ENCODE measurements at places on chromosomes 5 and 9.

- DNase-seq, result no peak
Measured at GRCh38 chr5:175856408-175857100, 14.8 kb upstream of the CPLX2 start.

GRCh38 chr5:38892363-38892762 is 46.6 kb downstream of the OSMR start:
- DNase-seq, result no peak

GRCh38 chr5:73284220-73284795 is 111.3 kb downstream of the TMEM174 start:
- DNase-seq, result no peak

DNA sequence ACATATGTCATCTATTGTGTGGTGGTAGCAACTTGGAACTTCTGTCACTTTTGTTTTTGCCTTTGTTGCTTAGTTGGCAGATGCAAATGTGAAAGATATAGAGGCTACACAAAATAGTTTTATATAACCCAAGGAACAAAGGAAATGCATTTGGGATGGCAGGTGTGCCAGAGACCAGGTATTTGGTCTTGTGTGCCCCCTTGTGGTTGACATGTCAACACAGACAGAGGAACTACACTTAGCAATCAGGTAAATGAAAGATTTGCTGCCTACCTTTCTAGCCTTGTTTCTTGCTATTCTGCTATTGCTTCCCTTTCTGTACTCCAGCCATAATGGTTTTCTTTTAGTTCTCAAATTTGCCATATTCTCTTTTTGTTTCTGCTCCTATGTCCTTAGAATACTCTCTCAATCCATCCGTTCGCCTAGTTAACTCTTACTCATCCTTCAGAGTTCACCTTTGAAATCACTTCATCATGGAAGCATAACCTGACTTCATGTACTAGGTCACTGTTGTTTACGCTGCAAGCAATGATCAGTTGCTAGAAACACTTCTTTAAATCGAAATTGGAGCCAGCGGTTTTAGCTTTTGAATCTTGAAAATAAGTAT is 119.5 kb downstream of the TRPM3 start:
- DNase-seq, result peak; percentile 63

GRCh38 chr5:115330830-115331229 is 34.4 kb upstream of the CCDC112 start:
- no peak for DNase-seq

DNA sequence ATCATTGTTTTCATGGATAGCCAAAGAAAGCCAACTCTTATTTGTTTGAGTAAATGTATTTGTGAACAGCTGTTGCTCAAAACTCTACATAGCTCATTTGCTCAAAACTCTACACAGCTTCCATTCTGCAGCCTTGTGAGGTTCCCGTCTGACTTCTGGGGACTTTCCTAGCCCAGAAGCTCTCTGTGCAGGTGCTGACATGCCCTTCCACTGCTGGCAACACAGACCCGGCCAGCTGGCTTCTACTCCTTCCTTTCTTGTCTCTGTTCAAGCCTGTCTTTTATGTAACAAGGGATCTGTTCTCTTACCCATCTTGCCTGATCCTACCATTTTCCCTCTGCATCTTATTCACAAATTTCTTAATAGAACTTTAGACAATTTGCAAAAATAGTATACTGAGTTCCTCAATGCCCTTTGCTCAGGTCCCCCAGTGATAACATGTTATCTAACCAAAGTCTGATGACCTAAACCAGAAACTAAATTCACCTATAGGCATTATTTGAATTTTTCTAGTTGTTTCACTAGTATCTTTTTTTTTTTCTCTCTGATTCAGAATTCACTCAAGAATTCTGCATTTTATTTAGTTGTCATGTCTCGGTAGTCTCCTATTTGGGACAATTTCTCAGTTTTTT is 556.5 kb upstream of the SEMA6A start:
- no peak for DNase-seq

GRCh38 chr5:176201811-176202210 is 36.4 kb upstream of the SIMC1 start:
- no peak for DNase-seq

- DNase-seq, result no peak
Measured at GRCh38 chr9:121558473-121558872, 58.8 kb upstream of the GGTA1 start.

- DNase-seq, result peak; percentile 71
Measured at GRCh38 chr5:59039296-59040023, 456.6 kb downstream of the RAB3C start.

DNA sequence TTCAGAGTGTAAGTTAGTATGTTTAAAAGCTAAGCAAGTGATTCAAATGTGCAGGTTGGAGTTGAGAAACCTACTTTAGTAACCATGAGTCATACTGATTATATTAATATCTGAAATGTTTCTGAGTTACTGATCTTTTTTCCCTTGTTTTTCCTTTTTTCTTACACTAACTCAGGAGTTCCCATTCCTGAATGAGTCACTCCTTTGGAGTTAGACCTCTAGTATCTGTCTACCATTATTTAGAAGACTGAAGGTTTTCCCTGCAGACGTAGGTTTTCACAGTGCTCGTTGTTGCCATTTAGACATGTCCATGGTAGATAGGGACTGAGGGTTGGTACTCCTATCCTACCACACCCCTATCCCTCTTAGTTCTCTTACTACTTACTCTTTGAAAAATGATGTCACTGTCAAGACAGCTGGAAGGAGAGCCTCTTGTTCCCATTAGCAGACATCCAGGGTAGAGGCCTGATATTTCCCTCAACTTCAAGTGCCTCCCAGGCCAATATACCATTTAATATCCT is 20.2 kb downstream of the OCLN start:
- peak; percentile 68 for DNase-seq

DNA sequence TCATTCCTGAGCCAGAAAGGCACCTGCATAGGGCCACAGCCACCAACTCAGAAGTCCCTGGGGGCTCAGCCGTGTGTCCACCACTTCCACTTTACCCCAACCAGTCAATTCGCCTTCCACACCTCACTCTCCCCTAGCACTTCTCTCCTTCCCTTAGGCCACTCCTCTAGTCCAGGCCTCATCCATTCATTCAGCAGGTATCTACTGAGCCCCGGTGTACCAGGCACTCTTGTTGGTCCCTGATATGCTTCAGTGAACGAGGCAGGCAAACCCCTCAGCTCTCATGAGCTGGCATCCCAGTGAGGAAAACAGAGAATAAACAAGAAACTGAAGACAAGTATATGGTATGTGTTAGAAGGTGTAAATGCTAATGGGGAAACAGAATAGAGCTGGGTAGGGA is 28.7 kb downstream of the NDUFA8 start:
- peak; percentile 6 for DNase-seq

- no peak for DNase-seq
Measured at GRCh38 chr5:116814626-116815385, 240.2 kb upstream of the SEMA6A start.

GRCh38 chr5:60794691-60795090 is 49.4 kb downstream of the ELOVL7 start:
- no peak for DNase-seq

DNA sequence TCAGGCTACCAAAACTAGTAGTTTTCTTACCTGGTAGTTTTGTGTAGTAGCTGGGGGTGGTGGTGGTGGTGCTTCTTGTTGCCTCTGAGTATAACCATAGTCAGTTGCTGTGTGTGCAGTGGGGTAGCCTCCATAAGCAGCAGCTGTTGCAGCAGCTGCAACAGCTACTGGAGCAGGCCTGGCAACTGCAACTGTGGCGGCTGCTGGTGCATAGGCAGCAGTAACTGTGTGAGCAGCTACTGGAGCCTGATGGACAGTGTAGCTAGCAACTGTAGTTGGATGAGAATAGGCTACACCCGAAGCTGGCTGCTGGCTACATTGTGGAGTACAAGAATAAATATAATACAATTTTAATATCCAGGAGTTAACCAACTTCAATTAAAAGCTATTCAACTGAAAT is 24.7 kb downstream of the ZFR start:
- no peak for DNase-seq

DNA sequence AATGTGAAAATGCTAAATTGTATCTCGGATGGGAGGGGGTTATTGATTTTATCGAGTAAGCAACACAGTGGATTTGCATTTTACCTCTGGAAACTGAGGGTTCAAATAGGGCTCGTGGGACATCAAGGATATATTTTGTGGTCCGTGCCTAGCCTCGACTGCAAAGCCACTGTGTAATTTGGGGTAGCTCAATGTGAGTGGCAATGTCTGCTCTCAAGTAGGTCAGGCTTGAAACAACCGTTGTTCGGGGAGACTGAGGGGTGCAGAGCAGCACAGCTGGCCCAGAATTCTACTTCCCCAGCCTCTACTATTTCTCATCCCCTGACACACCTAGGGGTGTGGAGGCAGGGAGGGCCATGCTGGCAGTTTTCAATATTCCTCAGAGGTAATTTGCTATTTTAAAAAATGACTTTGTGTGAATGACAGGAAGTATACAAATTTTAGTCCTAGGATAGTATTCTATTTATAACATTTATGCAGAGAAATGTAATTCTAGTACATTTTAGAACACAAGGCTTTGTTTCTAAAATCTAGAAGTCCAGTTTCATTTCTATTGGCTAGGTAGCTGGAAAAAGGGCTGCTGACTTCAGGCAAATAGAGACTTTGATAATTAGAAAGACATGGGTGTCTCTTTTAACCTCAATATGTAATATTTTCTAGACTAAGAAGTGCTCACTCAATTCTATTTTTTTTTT is 1.4 kb upstream of the DAB2 start:
- DNase-seq, result no peak

DNA sequence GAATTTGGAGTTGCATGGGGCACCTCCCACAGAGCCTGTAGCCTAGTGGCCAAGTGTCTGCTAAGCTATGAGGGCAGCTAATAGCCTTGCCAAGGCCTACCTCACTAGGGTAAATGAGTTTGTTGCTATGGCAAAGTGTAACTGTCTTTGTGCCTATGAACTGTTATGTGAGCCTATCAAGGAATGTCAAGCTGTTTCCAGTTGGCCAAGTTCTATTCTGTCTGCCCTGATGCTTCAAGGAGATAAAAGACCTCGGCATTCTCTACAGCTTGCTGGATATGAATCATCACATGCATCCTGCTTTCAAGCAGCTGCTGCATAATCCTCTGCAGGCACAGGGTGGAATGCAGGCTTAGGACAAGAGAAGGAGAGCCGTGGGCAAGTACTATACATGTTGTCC is 69.8 kb upstream of the CCDC112 start:
- DNase-seq, result peak; percentile 94

DNA sequence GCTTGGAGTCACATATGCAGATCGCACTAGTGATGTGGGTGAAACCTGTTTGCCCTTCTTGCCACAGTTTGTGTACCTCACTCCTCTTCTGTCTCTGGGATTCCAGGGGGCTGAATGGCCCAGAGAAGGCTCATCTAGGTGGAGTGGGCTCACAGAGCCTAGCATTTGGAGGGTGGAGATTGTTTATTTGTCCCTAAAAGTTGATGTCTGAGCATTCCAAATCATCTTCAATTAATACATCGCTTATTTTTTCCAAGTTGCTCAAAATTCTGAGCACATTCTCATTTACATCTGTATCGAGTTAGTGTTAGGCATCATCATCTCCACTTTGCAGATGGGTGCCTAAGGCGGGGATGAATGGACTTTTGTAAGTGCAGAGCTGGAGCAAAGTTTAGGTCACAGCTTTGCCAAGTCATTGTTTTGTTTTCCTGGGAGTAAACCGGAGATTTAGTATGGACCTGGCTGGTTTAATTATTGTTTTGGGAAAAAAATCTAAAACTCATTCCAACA is 2.0 kb downstream of the ABL1 start:
- peak; percentile 32 for DNase-seq

DNA sequence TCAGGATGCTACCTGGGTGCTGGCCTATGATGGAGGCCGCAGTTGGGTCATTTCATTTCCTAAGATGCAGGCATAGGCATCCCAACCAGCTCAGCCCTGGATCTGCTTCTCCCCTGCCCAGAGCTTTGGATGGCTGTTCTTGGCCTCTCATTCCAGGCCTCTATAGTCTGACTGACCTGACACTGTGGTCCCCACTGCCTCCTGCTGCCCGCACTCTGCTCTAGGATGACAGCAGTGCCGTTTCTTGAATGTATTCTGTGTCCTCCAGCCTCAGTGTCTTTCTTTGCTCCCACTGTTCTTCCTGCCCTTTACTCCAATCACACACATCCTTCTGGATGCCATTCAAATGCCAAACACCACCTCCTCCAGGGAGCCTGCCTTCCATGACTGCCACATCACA is 235.7 kb downstream of the HSPA4 start:
- peak; percentile 35 for DNase-seq

DNA sequence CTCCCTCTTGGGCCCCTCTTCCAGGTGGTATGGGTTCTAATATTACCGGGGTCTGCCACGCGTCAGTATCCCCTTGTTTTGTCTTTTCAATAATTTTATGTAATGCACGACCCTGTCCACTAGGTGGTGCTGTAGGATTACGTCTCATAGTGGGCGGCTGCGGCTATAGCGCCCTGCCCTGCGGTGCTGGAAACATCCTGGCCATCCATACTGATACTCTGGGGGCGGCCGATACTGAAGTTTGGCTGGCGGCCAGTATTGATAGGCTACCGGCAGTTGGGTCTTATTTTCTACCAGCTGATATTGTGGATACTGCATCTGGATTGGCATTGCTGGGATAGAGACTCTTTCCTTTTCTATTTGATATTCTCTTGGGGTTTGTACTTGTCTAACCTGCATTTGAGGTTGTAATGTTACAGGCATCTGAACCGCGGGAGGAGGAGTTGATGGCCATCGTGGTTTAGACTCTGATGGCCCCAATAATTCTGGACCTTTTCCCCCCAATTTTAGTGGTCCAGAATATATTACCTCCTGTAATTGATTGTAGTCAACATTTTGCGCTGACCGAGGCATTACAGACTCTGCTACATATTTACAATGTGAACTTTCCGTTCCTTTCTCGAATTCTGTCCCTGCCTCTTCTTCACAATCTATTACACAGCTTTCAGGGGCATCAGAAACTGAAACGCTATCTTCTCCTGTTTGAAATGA is 3.3 kb upstream of the TMEM141 start:
- DNase-seq, result peak; percentile 65

DNA sequence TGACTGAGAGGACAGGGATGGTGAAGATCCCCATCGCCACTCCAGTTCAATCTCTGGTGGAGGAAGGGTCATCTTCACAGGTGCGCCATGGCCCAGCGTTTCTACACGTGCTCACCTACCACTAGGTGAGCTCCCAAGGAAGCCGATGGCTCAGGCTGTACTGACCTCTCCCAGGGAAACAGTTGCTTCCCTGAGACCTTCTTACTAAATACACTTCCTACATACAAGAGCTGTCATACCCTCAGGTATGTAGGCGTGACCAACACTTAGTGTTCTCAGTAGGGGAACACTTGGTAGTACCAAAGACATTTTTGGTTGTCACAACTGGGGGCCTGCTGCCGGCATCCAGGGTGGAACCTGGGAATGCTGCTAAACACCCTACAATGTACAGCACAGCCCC is 75.2 kb downstream of the TENT4A start:
- peak; percentile 54 for DNase-seq

DNA sequence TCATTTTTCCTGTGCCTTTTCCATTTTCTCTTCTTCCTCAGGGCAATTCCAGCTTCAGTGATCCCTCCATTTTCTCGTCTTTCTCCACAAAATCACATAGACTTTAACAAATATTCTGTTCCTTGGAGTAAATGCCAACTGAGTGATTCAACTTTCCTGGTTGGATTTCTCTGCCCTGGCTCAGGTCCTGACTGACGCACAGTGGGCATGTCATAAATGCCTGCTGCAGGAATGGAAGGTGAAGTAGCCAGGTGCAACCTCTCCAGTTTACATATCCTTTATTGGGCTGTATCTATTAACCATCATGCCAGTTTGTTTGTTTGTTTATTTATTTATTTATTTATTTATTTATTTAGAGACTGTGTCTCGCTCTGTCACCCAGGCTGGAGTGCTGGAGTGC is 95.1 kb downstream of the MEF2C start:
- DNase-seq, result peak; percentile 78

- DNase-seq, result peak; percentile 73
Measured at GRCh38 chr5:55232271-55232984, 980 bp downstream of the CCNO start.

All from kidney tubule cell (primary cell).